Activated gamma-delta T cell (primary cell): ENCODE measurements at places on chromosomes 3 and 15.

DNA sequence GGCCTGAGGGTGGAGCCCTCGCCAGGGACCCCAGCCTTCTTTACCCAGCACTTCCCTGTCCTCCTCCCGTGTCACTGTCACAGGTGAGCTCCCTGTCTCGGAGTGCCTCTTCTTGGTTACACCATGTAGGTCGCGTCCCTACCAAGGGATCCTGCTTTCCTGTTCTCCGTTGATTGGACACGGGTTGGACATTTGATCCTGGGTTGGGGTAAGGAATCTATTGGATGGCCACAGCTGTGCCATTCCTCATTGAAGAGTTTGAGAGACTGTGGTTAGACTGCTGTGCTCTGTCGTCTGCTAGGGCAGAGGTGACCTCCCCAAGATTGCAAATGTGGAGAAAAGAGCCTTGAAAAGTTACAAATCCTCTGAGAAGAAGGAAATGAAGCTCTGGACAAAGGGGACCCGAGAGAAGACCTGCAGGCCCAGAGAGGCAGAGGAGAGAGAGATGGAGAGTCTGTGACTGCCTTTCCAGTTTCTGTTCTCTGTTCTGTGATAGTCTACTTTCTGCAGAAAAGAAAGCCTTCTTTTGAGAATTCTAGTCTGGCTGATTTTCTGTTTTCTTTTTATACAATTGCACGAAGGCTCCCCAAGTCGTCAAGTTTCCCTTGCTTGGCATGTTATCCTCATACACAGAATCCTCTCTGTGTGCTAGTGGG is 325.7 kb upstream of the RGMA start:
- no peak for DNase-seq

GRCh38 chr15:41490355-41490754 is 3.3 kb upstream of the ITPKA start:
- no peak for DNase-seq

- no peak for DNase-seq
Observed at GRCh38 chr3:132898141-132898540, 140.1 kb upstream of the TMEM108 start.

DNA sequence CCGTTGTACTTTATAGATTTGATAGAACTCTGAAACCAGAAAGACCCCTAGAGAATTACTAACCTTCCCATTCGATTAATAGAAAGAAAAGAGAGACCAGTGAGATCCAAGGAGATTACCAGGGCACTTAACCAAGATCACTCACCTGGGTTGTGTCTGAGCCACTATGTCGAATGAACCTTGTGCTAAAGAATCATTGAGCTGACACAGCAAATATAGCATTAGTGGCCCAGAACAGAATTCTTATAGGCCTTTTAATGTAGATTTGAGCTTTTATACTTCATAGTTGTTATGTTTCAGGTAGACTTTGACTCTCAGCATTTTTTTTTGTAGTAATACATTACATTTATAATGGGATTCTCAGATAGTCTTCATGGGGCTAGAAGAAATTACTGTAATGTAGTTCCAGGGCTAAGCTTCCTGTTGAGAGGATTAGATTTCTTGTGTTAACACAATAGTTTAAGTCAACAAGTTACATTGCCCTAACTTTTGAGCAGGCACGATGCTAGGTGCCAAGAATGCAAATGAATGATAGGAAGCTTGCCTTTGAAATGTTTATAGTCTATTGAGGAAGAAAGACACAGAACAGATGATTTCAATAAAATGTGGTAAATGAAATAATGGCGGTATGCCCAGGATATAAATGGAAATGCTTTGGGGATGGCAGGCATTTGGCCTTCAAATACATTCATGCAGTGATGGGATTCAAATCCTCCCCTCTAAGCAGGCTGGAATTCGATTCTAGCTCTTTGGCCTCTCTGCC is 24.4 kb upstream of the ABHD10 start:
- DNase-seq: no peak

DNA sequence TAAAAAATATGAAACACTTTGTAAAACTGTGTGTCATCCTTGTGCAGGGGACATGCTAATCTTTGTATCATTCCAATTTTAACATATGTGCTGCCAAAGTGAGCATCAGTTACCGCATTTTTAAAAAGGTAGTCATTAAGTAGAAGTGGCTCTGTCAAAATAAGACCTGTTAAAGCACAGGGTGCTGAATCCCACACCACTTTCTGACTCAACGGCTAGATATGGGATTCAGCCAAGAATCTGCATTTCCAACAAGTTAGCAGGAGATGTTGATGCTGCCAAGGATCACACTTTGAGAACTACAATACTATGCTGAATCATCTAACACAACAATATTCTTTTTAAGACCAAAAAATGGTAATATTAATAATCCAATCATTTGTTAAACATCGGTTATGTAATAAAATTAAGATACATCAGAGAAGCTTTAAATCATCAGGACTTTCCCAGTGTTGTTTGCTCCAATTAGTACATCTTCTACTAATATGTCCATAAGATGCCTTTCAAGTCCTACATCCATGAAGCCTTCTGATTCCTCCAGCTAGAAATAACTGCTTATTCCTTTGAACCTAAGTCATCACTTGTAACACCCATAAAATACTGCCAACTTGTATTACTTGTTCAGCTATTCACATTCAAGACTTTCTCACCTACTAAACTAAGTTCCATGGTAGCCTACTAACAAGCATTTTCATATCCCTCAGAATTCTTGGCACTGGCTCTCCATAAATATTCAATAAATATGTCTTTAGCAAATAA is 71.1 kb downstream of the TBL1XR1 start:
- DNase-seq: no peak

- DNase-seq: no peak
Observed at GRCh38 chr3:160127308-160127707, 97.9 kb upstream of the C3orf80 start.

- DNase-seq: no peak
Observed at GRCh38 chr3:28028554-28028953, 212.9 kb upstream of the CMC1 start.

- DNase-seq: no peak
Observed at GRCh38 chr3:119973018-119973646, 121.1 kb downstream of the GSK3B start.

- no peak for DNase-seq
Observed at GRCh38 chr3:34683851-34684250, 885.4 kb downstream of the PDCD6IP start.

- no peak for DNase-seq
Observed at GRCh38 chr3:53102601-53103147, 27.6 kb downstream of the RFT1 start.

- DNase-seq: no peak
Observed at GRCh38 chr15:33243393-33243792, 48.9 kb upstream of the FMN1 start.

GRCh38 chr3:82085356-82085755 is 323.9 kb upstream of the GBE1 start:
- no peak for DNase-seq

GRCh38 chr15:61752001-61752400 is 308.2 kb downstream of the VPS13C start:
- no peak for DNase-seq

- DNase-seq: no peak
Observed at GRCh38 chr3:187403768-187404288, 35.6 kb downstream of the RTP4 start.

- DNase-seq: no peak
Observed at GRCh38 chr3:154728285-154728684, 298.3 kb upstream of the GPR149 start.

DNA sequence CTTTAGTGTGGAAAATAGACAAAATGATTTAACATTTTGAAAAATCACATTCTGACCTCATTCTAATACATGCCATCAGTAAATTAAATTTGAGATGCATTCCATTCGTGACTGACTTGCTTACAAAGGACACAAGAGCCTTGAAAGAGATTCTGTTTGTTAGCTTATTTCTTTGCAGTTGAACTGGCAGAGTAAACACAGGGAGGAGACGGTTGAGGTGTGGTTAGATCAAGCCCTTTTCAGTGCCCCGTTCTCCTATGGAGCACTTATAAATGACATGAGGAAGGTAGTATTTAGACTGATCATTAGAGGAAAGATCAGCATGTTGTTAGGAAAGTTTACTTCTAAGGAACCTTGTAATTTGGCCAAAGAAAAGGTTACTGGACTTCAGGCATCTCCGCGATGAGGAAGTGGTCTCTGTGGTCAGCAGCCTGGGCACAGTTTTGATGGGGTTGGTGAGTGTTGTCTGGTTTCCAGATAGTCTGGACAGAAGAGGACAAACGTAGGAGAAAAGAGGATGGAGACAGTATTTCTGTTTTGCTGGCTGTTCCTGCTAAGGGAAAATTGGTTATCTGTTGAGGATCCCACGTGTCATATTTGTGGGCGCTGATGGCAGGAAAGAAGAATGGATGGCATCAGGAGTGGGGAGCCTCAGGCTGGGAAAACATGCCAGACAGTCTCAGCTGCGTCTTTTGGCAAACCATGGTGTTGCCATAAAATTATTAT is 328.9 kb upstream of the TBL1XR1 start:
- no peak for DNase-seq

- no peak for DNase-seq
Observed at GRCh38 chr3:192991356-192991755, 73.7 kb upstream of the MB21D2 start.

DNA sequence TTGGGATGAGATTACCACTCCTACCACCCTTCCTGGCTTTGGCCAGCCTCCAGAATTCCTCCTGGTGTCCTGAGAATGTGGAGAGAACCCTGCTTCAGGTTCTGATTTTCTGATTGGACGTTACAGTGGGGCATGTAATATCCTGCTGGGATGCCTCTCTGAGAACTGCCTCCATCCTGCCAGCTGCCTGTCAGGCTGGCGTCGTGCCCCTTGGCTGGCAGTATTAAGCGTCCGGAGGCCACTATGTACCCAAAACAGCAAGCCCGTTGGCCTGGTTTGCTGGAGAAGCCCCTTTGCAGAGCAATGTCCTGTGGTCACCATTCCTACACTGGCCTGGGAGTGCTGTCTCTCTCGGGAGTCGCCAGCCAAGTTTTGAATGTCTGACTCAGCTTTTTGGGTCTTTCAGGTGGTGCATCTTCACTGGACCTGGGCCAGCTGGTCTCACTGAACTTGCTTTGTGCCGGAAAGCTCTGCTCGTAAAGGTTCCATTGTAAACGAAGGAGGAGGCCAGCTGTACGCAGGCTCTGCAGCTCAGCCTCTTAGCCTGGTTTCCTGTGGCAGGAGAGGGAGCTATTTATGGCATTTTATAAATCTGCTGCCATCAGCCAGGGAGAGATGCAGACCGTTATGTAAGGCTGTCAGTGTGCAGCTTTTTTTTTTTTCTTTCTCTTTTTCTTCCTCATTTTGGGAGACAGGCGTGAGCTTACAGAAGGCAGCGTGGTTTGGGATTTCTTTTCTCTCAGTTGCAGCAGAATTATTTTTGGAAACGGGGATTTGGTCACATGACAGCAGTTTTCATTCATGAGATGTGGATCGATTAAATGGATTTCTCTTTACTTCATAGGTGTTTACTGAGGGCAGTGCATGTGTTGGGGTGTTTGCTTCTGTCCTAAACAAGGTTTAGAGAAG is 19.0 kb upstream of the TRAK1 start:
- DNase-seq: no peak

- DNase-seq: no peak
Observed at GRCh38 chr3:71194785-71195184, 388.7 kb downstream of the FOXP1 start.

- DNase-seq: no peak
Observed at GRCh38 chr3:179716226-179716625, 63.4 kb downstream of the USP13 start.

DNA sequence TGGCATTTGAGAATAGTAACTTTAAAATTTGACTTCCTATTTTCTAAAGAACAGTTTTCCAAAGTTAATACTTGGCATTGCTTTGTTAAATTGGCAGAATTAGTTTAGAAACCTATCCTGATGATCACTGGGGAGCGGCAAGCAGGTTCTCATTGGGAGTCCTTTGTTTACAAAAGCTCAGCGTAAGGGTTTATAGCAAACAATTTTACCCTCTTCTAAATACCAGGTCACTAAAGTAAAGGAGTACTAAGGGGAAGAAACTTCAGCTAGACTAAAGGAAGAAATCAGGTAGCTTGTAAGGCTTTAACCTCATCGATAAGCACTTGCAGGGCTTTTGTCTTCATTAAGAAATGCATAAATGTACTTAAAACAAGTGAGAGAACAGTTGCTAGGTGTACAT is 18.2 kb downstream of the TSC22D2 start:
- DNase-seq: no peak

DNA sequence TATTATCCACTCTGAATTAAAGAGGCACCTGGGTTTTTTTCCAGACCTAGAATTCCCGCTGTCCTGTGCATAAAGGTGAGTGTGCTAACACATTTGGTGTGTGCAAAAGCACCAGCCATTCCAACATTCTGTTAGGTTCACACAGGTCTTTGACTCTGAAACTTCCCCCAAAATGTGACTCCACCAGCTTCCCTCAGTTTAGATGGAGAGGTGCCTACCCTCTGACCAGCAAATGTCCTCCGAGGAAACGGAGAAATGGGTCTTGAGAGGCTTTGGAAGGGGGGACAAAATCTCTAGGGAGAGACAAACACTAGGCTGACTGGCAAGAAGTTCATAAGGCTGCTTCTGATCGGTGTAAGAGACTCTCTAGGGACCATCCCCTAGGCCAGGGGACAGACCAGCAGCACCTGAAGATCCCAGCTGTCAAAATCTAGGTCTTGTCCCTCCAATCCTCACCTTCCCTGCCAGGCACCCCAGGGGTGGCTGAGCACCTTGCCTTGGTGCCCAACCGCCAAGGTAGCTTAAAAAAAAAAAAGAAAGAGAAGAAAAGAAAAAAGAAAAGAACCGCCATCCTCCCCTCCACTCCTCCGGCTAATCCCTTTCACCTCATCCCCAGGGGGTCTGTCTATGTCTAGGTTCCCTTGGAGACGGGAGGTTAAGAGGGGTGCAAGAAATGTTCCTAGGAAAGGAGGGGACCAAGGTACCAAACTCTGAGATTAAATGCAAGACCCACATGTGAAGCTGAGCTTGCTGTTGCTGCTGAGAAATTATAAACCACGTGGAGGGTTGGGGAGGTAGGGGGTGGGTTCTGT is 2.0 kb upstream of the MECOM start:
- no peak for DNase-seq

- no peak for DNase-seq
Observed at GRCh38 chr15:85671156-85671555, 123.6 kb downstream of the KLHL25 start.

GRCh38 chr3:52532517-52532837 is 1.2 kb downstream of the NT5DC2 start:
- DNase-seq: no peak

- DNase-seq: no peak
Observed at GRCh38 chr3:100891033-100891432, 102.2 kb downstream of the ABI3BP start.

- DNase-seq: no peak
Observed at GRCh38 chr3:187017511-187018230, 87.3 kb downstream of the ST6GAL1 start.
